ENCODE measurements at places on chromosomes 7 and 10. TPM values are rescaled to one million over a fixed set of nuclear protein-coding genes. Genes with fewer than 3 reads are reported as not detected.

GRCh38 chr10:60480865-60481563 is 91.3 kb upstream of the ANK3 start:
- no peak for DNase-seq

ACTL6B gene
- total RNA-seq, result 4.2 TPM

- no peak for DNase-seq
Observed at GRCh38 chr10:7199152-7199760, 211.6 kb downstream of the SFMBT2 start.

IL6 gene
- total RNA-seq, result not detected

DNA sequence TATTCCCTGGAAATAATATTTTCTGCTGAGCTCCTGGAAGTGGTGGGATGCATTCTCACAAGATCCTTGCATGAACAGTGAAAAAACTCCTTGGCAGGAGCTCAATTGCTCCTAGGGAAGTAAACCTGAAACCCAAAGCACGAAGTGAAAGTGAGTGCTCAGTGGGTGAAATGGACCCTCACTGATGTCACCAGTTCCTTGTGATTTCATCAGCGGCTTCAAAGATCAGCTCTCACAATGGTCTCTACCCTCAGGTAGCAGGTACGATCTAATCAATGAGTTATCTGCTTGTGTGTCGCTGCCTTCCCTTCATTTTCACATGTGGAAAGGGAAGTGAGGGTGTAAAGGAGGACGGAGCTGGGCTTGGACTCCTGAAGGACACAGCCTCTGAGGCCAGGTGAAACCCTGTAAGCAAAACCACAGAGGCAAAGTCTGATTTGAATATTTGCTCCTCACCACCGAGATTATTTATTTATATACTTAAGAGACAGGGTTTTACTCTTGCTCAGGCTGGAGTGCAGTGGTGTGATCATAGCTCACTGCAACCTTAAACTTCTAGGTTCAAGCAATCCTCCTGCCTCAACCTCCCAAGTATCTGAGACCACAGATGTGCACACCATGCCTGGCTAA is 255.4 kb upstream of the LYZL1 start:
- DNase-seq, result no peak

- DNase-seq, result no peak
Observed at GRCh38 chr10:77940627-77941026, 14.1 kb upstream of the DLG5 start.

DNA sequence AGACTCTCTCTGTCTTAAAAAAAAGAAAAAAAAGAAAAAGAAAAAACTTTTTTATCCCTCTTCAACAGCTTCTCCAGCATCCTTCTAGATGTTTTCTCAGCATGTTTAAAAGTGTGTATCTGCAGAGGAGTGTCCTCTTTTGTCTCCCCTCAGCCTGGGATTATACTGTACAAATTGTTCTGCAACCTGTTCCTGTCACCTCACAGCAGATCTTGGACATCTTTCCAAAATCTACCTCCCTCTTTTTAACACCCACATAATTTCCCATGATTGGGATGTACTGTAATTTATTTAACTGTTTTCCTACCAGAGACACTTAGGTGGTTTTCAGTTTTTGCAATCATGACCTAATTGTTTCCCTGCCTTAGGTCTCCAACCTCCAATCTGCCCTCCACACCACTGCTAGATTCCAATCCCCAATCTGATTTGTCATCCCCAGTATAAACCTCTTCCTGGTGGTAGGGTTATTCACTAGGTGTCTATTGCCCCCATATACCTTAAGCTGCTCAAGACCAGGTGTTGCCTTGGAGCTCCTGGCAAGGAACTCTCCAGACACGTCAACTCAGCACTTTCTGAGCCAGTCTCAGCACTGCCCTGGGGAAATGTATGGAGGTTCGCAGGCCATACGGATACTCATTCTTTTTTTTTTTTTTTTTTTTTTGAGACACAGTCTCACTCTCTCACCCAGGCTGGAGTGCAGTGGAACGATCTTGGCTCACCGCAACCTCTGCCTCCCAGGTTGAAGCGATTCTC is 17.6 kb upstream of the DDIT4 start:
- DNase-seq, result no peak

DNA sequence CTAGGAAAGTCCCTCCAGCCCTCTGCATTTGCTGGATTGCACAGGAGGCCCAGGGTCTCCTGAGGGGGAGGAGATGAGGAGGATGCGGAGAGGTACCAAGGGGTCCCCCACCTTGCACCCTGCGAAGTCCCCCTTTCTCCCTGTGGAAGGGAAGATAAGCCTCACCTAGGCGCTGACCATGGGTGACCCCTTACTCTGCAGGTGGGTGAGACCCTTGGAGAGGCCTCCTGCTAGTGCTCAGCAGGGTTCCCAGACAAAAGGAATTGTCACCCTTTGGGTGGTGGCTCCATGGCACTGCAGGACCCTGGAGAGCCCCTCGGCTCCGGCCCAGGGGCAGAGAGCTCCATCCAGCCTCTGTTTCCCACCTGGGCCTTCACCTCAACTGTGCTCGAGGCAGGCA is 107.0 kb upstream of the RET start:
- DNase-seq, result no peak

DNA sequence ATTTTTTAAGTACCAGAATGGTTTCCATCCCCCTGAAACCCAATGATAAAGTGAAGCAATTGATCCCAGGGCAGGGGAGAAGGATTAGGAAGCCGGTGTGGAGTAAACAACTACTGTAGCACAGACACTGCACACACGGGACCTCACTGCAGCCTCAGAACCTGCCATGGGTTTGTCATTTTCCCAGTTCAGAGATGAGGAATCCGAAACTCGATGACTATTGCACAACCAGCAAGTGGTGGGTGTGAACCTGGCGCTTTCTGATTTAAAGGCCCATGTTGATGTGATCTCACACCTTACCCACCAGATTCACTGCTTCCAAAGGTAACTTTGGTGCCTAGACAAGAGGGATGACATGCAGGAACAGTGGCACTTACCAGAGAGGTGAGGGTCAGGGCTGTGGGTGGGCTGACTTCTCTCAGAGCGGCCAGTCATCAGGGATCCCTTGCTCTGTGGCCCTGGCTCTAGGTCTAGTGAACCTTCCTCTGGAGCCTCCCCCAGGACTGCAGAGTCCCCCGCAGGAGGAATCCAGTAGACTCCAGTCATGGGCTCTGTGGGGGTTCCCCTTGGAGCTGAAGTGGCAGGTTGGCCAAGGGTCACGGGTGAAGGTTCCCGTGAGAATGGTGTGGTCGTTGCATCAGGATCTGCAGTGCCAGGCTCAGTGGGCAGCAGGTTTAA is 62.8 kb downstream of the PKD1L1 start:
- DNase-seq, result no peak

GRCh38 chr7:92850516-92850915 is 14.1 kb upstream of the CDK6 start:
- DNase-seq, result no peak

Measured in progenitor cell of endocrine pancreas (in vitro differentiated cells).